Activated naive CD4-positive, alpha-beta T cell treated with anti-CD3 and anti-CD28 coated beads for 36 hours (primary cell): ENCODE measurements at places on chromosomes 16 and 17.
A peak's percentile ranks its signal among the peaks of the same experiment; 100 is the strongest.

GRCh38 chr17:53950207-53950857 lies 127.6 kb downstream of the KIF2B start:
- no peak for DNase-seq

- no peak for DNase-seq
Measured at GRCh38 chr17:5580969-5581368, 3.3 kb downstream of the NLRP1 start.

DNA sequence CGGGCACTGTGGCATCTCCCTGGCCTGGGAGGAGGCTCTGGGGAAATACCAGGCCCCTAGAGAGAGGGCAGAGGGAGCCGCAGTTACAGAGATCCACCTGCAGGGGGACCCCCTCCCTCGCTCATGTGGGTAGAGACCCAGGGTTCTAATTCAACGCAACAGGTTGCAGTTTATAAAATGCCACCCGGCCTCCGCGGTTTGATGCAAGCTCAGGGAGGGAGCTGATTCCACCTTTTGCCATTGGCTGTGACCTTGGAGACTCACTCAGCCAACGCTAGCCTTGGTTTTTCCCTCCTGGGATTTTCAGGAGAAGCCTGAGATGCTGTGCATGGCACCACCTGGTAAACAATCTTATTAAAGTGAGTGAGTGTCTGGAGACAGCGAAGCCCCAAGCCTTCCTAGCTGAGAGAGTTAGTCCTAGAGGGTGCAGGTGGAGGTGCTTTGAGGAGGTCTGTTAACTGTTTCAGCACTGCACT lies 12.1 kb downstream of the TTLL6 start:
- peak; percentile 78 for DNase-seq

DNA sequence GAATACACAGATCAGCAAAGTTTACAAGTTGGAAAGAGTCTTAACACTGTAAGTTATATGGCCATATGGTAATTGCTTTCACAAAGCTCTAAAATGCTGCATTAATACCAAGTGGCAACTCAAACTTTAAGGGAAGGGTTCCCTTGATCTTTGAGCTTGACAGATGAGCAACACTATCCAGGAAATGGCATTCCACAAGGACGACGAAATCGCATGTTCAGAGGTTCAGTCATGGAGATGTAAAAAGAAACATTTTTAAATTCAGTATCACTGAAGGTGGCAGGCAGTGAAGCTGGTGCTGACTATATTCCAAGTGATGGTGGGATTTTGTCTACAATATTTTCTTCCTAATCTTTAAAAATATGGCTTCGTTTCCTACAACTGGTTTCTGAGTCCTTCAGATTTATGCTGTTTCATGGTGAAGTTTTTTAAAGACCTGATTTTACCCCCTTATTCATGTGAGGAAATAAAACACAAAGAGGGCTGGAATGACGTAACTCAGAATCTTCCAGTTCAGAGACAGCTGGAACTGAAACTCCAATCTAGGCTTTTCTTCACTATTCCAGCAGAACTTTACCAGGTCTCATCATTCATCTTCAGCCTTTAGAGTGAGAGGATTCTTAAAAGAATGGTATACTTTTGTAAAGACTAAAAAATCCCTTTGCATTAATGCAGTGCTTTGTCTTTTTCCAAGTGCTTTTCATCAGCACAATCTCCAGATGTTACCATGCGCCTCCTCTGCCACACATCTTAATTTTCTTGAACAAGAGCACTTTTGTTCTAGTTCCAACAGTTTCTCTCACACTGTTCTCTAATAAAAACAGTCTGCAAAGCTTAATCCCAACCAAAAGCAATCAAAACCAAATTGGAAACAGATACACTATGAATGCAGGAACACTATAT lies 20.2 kb downstream of the CHCT1 start:
- no peak for DNase-seq

DNA sequence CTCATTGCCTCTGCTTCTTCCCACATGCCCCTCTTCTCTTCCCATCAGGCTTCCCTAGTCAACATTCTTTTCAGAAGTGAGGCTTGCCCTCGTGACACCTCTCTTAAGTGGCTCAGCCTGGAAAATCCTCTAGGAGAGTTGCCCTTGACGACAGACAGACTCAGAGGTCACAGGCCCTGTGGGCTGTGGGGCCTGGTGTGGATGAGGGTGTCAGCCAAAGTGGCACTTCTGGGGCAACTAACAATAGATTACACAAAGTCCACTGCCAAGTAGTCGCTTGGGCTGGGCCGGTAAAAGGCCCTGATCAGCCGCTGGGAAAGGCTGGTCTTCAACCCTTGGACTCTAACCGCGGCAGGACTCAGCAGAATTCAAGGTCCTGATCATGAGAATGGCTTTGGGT lies 33.7 kb upstream of the METTL16 start:
- DNase-seq = no peak

GRCh38 chr16:51148678-51149228 lies 2.3 kb downstream of the SALL1 start:
- DNase-seq = no peak

DNA sequence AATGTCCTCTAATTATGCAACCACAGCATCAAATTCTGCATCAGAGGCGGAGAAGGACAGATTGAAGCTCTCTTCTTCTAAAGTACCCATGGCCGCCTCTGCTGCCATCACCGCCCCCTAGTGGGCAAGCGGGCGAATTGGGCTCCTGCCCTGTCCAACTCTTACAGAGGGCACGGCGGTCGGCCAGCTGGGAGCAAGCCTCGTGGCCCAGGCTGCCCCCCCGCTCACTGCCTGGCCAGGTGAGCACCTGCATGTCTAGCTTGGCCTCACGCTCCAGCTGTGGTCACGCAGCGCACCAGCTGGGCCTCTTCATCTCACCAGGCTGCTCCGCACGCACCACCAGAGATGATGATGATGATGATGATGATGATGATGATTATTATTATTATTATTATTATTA lies 146.1 kb upstream of the TOM1L1 start:
- peak; percentile 5 for DNase-seq

GRCh38 chr16:2471653-2472487 lies 773 bp downstream of the NTN3 start:
- no peak for DNase-seq

- DNase-seq = peak; percentile 39
Measured at GRCh38 chr17:42681976-42682721, at the start of gene CNTNAP1. TSS of gene CNTNAP1 (plus strand) at chr17:42682531. CDS start at chr17:42682830, 299 bp downstream.

GRCh38 chr16:66107661-66108060 lies 258.8 kb upstream of the CDH5 start:
- DNase-seq = no peak

- DNase-seq = no peak
Measured at GRCh38 chr16:26281381-26282110, 589.8 kb downstream of the HS3ST4 start.

DNA sequence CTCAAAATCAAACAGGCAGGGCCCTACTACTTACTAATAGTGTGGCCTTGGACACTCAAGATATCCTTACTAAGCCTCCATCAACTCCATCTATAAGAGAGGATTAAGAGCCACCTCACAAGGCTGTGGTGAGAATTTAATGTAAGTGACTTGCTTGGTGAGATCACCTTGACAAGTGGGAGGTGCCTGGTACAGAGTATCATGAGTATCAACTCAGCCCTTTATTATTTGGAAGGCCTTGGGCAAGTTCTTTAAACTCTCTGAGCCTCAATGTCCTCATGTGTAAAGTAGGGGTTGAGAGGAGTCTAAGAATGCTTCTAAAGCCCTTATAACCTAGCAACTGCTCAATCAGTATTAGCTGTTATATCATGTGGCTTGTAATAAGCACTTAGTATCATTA lies 15.0 kb downstream of the THUMPD1 start:
- DNase-seq = no peak

DNA sequence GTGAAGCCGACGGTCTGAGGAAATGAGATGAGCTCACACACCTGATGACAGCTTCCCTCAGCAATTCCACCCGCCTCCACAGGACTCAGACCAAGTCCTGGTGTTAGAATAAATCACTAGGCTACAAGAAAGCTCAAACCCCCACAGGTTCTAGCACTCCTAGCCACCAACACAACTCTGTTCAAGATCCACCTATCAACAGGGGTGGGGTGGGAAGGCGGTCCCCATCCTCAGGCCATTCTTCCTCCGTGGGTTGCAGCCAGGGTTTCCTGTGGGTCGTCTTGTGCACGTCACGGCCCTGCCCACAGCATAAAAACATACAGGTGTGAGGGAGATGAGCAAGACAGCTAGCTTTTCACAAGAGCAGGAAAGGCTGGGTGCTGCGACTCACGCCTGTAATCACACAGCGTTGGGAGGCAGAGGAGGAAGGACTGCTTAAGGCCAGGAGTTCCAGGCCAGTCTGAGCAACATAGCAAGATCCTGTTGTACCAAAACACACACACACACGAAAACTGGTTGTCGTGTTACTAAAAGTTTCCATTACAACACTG lies 81.1 kb downstream of the ANKRD11 start:
- peak; percentile 70 for DNase-seq

- no peak for DNase-seq
Measured at GRCh38 chr16:8579559-8579958, 10.8 kb downstream of the TMEM114 start.

- DNase-seq = no peak
Measured at GRCh38 chr16:85879549-85879948, 19.4 kb upstream of the IRF8 start.

GRCh38 chr17:19306160-19307111 lies 56.1 kb downstream of the B9D1 start:
- DNase-seq = peak; percentile 65

DNA sequence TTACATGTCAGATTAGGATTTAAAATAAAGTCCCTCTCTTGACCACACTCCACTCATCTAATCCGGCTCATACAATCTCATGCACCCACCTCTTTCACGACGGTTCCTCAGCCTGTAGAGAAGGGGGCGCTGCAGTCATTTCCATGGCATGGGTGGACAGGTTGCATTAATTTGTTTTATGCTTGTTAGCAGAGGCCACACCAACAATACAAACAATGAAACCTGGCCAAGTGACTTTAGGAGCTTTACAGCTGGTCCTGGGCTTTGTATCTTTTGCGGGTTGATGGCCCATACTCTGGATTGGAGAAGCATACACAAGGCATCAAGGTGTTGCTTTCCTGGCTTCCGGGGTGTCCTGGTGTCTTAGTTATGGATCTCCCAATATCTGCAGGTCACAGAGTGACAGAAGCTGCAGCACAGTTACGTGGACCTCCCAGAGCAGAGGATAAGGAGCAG lies 9.7 kb upstream of the SNF8 start:
- DNase-seq = peak; percentile 43

DNA sequence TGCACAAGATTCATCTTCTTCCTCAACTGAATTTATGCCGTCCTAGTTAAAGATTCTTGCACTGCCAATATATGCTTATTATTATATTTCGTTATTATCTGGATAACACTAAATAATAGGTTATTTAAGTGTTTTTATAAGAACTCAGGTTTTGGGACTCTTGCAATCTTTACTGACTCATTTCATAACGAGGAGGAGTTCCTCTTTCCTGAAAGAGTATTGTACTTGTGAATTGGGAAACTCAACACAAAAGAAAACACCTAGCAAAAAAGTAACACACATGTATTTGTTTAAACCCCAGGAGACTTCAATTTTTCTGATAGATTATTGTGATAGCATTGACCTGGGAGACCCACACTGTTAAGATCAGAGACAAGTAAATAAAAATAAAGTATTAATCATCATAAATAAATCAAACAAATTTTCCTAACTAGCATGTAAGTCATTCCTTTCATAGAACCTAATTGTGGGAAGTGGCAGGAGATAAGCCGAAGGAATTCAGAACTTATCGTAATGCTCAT lies 505.8 kb downstream of the KCNJ2 start:
- DNase-seq = no peak

- peak; percentile 52 for DNase-seq
Measured at GRCh38 chr16:2339521-2340484, 725 bp downstream of the ABCA3 start.

- DNase-seq = no peak
Measured at GRCh38 chr16:12191102-12191501, 214.6 kb downstream of the SNX29 start.

DNA sequence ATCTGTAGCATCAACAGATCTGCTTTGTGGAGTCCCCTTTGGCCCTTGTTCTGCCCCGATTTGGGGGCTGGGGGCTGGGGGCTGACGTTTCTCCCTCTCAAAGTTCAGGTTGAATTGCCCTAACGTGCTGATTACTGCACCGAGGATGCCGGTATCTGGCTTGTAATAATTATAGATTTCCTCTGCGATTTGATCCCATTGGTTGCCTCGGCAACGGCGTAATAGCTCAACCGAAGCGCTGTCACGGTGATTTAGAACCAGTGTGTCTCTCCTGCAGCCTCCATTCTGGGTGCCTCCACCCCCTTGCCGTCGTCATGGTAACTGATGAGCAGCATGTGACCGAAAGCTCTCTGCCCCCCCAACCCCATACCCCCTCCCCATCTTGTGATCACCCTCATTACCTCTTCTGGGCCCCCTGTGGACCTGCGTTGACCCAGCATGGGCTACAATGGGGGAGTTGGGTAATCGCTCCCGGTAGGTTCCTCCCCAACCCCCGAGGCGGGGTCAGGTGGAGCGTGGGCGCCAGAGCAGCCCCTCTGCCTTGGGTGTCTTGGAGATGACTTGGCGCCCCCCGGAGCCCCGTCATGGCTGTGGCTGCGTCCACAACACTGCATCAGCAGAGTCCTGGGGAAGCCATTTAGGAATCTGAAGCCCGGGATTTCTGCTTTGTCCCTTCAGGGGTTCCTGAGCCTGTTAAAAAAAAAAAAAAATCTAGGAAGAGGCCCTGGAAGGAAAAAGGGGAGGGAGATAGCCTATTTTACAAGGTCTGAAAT lies 38.4 kb downstream of the ABAT start:
- DNase-seq = no peak

- peak; percentile 10 for DNase-seq
Measured at GRCh38 chr17:63639125-63639524, 16.9 kb downstream of the MAP3K3 start.

GRCh38 chr16:51231702-51232101 lies 80.6 kb upstream of the SALL1 start:
- no peak for DNase-seq

DNA sequence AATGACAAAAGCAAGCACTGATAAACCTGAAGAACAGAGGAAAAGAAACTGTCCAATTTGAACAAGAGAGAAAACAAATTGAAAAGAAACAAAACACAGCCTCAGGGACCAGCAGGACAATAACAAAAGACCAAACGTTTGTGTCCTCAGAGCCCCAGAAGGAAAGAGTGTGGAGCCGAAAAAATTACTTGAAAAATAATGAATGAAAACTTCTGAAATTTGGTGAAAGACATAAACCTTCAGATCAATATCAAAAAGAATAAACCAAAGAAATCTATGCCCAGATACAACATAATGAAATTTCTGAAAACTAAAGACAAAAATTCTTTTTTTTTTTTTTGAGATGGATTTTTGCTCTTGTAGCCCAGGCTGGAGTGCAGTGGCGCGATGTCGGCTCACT lies 45.6 kb downstream of the CCDC57 start:
- no peak for DNase-seq
